Right lung (tissue), 10 donors: ENCODE measurements at places on chromosomes 6 and 20.
A peak's percentile ranks its signal among the peaks of the same experiment; 100 is the strongest.

DNA sequence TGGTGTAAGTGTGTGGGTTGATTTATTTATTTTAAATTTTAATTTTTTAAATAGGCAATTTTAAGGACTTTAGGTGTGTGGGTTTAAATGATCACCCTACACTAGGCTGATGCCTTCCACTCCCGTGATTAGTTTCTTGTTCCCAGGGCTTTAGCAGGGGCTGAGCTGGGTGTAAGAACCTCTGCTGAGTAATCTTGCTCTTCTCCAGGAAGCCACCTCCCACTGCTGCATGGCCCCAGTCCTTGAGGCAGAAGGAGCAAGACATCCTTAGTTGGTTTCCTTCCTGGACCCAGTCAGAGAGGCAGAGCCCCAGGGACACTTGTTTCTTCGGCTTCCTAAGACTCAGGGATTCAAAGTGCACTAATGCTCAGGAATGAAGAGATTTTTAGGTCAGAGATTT, 19.8 kb upstream of the CDC5L start:
- DNase-seq = no peak

GRCh38 chr6:112342511-112342910, 4.6 kb upstream of the RFPL4B start:
- DNase-seq = no peak

DNA sequence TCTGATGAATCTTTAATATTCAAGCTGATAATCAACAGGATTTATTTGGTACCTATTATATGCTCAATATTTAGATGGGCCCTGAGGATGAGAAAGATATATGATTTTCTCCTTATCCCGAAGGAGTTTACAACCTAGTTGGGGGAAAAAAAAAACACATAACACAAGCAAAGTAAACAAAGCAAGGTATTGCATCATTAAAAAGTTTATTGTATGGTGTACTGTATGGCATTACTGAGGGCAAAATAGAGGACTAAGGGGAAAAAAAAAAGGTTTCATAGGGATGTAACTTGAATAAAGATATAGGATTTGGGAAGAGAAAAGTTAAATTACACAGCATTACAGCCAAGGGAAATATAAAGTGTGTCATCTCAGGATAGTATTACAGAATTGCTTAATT, 574.7 kb downstream of the TBC1D32 start:
- no peak for DNase-seq

- DNase-seq = no peak
Observed at GRCh38 chr20:38935967-38936407, 9.8 kb downstream of the FAM83D start.

GRCh38 chr6:45677381-45678284, 299.9 kb upstream of the SUPT3H start:
- peak; percentile 37 for DNase-seq

- no peak for DNase-seq
Observed at GRCh38 chr6:166348305-166348949, 6.1 kb upstream of the SFT2D1 start.
